Breast epithelium (tissue), 4 donors: ENCODE measurements at places on chromosomes 2 and 18. TPM values are rescaled to one million over a fixed set of nuclear protein-coding genes. Genes with fewer than 3 reads are reported as not detected.

- no peaks in the 10 kb centered on the region for H3K4me1 ChIP-seq
- peak; percentile 67 for DNase-seq
- peak overlapping the region; percentile 94 for H3K27ac ChIP-seq
- H3K36me3 ChIP-seq: no peaks in the 10 kb centered on the region
- peak overlapping the region; percentile 40 for H3K4me3 ChIP-seq
Observed at GRCh38 chr18:23884681-23885375, 129.7 kb upstream of the TTC39C start.

DNA sequence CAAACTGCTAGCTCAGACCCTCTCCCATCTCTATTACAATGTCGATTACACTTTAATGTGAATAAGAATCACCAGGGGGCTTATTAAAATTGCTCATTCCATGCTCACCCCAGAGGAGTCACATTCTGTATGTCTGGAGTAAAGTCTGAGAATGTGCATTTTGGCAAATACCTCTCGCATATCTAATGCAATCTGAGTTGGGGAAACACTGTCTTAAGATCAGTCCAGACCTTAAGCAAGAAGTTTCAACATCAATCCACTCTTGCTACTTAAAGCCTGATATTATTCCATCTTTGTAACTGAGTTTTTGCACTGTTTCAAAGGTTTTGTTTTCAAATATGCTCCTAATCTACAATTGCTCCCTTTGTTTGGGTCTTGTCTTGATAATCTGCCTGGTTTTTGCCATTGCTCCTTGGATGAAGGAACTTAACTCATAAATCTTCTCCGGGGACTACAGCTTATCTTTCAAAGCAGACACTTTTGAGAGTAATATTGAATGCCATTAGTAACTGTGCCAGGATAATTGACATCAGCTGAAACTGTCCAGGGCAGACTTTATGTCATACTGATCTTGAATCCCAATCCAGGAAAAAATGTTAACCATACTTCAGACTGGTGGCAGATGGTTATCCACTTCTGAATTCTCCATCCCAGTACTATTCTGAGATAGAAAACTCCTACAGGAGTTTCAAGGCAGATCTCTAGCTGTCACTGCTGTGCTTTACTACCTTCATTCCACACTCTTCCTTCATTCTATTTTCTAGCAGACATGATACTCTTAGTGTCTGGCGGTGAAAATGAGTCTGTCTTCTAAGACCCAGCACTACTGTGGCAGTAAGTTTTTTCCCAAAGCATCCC, 200.9 kb downstream of the ERBB4 start:
- H3K4me3 ChIP-seq: no peak overlapping the region
- H3K27ac ChIP-seq: no peak overlapping the region
- no peaks in the 10 kb centered on the region for H3K36me3 ChIP-seq
- DNase-seq: no peak
- no peaks in the 10 kb centered on the region for H3K4me1 ChIP-seq
- H3K27me3 ChIP-seq: no peaks in the 10 kb centered on the region

DNA sequence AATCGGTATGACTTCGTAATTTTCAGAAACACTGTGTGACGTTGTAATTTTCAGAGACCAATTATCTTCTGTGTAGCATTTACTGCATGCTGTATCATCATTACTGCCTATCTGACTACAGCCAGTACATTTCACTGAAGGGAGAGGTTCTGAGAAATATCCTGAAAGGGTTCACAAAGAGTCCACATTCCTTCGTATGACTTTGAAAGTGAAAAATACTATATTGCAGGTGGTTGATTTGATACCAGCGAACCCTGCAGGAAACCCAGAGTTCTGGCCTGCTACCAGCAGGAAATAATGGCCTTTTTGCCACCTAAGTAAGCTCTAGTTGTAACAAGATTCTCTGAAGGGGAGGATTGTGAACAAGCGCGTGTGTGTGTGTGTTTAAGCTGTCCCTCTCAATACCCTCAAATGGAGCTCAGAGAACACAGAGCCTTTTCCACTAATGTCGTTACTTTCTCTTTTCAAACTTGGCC, 155.5 kb downstream of the ARHGAP28 start:
- peak overlapping the region; percentile 9 for H3K4me3 ChIP-seq
- H3K4me1 ChIP-seq: no peaks in the 10 kb centered on the region
- no peaks in the 10 kb centered on the region for H3K27me3 ChIP-seq
- H3K36me3 ChIP-seq: no peaks in the 10 kb centered on the region
- peak overlapping the region; percentile 43 for H3K27ac ChIP-seq
- no peak for DNase-seq

DNA sequence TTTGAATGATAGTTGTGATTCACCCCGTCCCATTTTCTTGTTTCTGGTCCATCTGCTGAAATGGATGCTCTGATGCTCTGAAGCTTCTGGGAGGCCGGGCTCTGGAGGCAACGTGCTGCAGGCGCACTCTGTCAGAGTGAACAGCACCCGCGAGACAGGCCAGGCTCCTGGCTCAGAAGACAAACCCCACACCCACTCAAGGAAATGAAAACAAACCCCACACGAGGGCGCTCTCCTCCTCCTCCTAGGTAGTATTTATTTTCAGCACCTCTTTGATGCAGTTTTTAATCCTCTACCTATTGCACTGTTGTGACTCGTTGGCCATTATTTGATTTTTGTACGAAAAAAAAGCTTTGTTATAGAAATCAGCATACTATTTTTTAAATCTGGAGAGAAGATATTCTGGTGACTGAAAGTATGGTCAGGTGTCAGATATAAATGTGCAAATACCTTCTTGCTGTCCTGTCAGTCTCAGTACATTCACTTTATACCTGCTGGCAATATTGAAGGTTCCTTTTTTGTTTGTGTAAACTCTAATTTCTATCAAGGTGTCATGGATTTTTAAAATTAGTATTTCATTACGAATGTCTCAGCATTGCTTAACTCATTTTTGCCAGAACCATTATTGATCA, 10.3 kb upstream of the CHST10 start:
- peak; percentile 33 for DNase-seq
- no peak overlapping the region for H3K4me3 ChIP-seq
- no peak overlapping the region for H3K27ac ChIP-seq
- H3K27me3 ChIP-seq: no peaks in the 10 kb centered on the region
- no peaks in the 10 kb centered on the region for H3K4me1 ChIP-seq

DNA sequence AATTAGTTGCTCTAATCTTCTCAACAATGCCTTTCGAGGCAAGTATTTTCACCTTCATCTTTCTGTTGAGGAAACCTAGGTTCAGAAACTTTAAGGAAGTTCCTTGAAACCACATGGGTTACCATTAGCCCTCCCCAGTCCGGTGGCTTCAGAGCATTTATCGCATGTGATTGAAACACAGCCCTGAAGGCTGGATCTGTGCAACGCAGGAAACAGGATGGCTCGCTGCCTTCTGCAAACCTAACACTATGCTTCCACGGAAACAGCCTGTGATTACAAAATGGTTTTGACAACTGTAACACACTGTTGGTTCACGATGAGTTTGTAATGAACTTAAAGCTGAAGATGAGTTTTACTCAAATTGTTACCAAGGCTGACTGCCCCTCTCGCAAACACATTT, 68.5 kb downstream of the EPB41L3 start:
- no peaks in the 10 kb centered on the region for H3K36me3 ChIP-seq
- H3K4me3 ChIP-seq: no peak overlapping the region
- H3K27me3 ChIP-seq: no peaks in the 10 kb centered on the region

- H3K27me3 ChIP-seq: no peaks in the 10 kb centered on the region
- H3K4me3 ChIP-seq: no peak overlapping the region
- no peak overlapping the region for H3K27ac ChIP-seq
- H3K4me1 ChIP-seq: no peaks in the 10 kb centered on the region
- DNase-seq: no peak
- H3K36me3 ChIP-seq: peaks cover 4% of the 10 kb centered on the region
Observed at GRCh38 chr18:24189007-24189528, 50.2 kb downstream of the CABYR start.

- no peaks in the 10 kb centered on the region for H3K4me1 ChIP-seq
- H3K27ac ChIP-seq: no peak overlapping the region
- no peaks in the 10 kb centered on the region for H3K27me3 ChIP-seq
- DNase-seq: no peak
- H3K36me3 ChIP-seq: no peaks in the 10 kb centered on the region
- H3K4me3 ChIP-seq: no peak overlapping the region
Observed at GRCh38 chr2:232798187-232798586, 21.8 kb upstream of the KCNJ13 start.

GRCh38 chr2:25304321-25304720, 37.4 kb downstream of the DNMT3A start:
- H3K27me3 ChIP-seq: no peaks in the 10 kb centered on the region
- H3K4me3 ChIP-seq: no peak overlapping the region
- peaks cover 5% of the 10 kb centered on the region for H3K4me1 ChIP-seq
- H3K36me3 ChIP-seq: no peaks in the 10 kb centered on the region
- H3K27ac ChIP-seq: no peak overlapping the region

DNA sequence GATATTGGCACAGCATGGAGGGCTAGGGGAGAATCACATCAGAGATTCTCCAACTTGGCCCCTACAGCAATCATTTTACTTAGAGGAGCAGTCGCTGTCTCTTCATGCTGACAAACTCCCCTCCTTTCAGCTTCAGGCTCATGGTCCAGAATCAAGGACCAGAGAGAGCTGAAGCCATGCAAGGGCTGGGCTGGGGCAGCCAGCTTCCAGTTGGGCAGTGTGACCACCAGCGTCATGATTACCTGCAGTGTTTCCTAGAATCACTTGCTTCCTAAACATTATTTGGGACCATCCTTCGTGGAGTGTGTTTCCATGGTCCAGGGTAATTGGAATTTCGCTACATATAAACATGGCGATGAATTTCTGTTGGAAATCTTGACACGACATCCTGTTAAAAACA, 54.4 kb downstream of the CAPN13 start:
- no peaks in the 10 kb centered on the region for H3K27me3 ChIP-seq
- no peak for DNase-seq
- no peaks in the 10 kb centered on the region for H3K4me1 ChIP-seq
- no peak overlapping the region for H3K4me3 ChIP-seq

DNA sequence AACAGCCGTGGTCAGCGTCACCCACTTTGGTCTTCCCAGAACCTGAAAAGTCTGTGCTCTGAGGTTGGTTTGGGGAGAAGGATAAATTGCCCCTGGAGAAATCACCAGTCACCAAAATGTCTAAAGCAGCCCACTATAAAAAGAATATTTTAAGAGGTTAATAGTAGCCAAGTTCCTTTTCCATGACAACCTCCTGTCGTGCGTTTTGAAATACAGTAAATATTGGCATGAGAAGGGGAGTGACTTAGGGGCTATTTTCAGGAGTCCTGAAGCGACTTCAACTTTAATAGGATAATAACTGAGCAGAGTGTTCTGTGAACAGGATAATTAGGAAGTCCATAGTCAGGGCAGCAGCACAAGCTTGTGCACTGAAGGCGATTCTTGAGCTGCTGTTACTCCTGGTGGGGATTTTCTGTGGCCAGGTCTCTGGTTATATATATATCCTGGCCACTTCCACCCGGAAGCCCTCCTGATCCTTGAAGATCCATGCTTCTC, 49.3 kb downstream of the RNF144A start:
- no peak overlapping the region for H3K4me3 ChIP-seq
- no peak overlapping the region for H3K27ac ChIP-seq
- DNase-seq: no peak
- H3K4me1 ChIP-seq: no peaks in the 10 kb centered on the region
- no peaks in the 10 kb centered on the region for H3K36me3 ChIP-seq

The GPR45 gene
- not detected for total RNA-seq

The SETBP1 gene
- 26.2 TPM for total RNA-seq
